ENCODE measurements at places on chromosomes 4 and X. TPM values are rescaled to one million over a fixed set of nuclear protein-coding genes. Genes with fewer than 3 reads are reported as not detected.

The CT83 gene
- not detected for total RNA-seq

The TRMT44 gene
- 20.1 TPM for total RNA-seq

The GPR34 gene
- total RNA-seq: not detected

GRCh38 chr4:165766976-165767375 is 106.1 kb upstream of the TLL1 start:
- DNase-seq: no peak
- no peaks in the 10 kb centered on the region for H3K4me1 ChIP-seq
- H3K4me3 ChIP-seq: no peak overlapping the region
- no peaks in the 10 kb centered on the region for H3K36me3 ChIP-seq
- no peak overlapping the region for H3K27ac ChIP-seq

DNA sequence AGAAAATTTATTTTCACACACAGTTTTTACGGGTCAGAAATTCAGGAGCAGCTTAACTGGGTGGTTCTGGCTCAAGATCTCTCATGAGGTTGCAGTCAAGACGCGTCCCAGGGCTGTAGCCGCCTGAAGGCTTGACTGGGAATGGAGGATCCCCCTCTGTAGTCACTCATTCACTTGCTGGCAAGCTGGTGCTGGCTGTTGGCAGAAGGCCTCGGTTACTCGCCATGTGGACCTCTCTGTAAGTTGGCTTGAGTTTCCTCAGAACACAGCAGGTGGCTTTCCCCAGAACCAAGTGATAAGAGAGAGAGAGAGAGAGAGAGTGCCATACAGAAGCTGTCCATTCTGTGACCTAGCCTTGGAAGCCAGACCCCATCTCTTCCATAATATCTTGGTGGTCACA is 132.8 kb downstream of the DCLK2 start:
- peaks cover 46% of the 10 kb centered on the region for H3K4me1 ChIP-seq
- H3K27ac ChIP-seq: peak overlapping the region; percentile 28
- peaks cover 18% of the 10 kb centered on the region for H3K36me3 ChIP-seq
- no peak overlapping the region for H3K4me3 ChIP-seq
- H3K27me3 ChIP-seq: no peaks in the 10 kb centered on the region

DNA sequence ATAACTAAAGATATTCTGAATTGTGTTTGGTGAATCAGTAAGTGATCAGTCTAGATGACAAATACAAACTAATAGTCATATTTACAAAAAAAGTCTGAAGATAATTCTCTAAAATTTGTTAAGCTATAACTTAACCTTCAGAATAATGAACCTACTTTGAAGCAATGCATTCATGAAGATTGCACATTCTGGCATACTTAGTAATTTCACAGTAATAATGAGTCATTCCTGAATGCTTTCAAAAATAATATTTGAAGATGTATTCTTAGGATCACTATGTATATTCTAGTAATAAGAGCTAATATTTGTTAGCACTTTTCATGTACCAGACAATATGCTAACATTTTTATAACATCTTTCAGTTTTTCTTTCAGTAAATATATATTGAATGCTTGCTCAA is 756.7 kb upstream of the SLIT2 start:
- no peaks in the 10 kb centered on the region for H3K36me3 ChIP-seq
- no peak overlapping the region for H3K4me3 ChIP-seq
- H3K4me1 ChIP-seq: no peaks in the 10 kb centered on the region

DNA sequence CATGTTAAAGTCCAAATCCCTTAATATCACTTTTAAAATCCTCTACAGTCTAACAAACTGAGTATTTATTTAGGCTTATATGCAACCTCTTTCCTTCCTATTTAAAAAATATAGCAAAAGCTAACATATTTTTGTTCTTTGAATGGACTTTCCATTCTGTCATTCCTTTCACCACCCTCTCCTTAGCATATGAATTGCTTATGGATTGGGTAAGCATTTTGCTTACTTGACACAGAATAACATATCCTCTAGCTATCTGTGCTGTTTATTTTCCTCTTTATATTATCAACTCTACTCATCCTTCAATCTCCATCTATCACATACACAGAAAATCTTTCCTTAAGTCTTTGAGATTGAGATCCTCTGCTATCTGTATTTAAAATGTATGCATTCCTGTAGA is 206.1 kb upstream of the NEIL3 start:
- no peaks in the 10 kb centered on the region for H3K36me3 ChIP-seq
- no peak overlapping the region for H3K4me3 ChIP-seq
- no peaks in the 10 kb centered on the region for H3K4me1 ChIP-seq
- H3K27me3 ChIP-seq: no peaks in the 10 kb centered on the region
- no peak overlapping the region for H3K27ac ChIP-seq
- DNase-seq: no peak

Data from neural crest cell (in vitro differentiated cells).